ENCODE measurements at places on chromosomes 12 and 14.

- no peak for DNase-seq
These were observed 18.9 kb downstream of the FAR2 start for GRCh38 chr12:29167988-29168387.

- no peak for DNase-seq
These were observed 83.1 kb downstream of the SLC16A7 start for GRCh38 chr12:59678759-59679411.

DNA sequence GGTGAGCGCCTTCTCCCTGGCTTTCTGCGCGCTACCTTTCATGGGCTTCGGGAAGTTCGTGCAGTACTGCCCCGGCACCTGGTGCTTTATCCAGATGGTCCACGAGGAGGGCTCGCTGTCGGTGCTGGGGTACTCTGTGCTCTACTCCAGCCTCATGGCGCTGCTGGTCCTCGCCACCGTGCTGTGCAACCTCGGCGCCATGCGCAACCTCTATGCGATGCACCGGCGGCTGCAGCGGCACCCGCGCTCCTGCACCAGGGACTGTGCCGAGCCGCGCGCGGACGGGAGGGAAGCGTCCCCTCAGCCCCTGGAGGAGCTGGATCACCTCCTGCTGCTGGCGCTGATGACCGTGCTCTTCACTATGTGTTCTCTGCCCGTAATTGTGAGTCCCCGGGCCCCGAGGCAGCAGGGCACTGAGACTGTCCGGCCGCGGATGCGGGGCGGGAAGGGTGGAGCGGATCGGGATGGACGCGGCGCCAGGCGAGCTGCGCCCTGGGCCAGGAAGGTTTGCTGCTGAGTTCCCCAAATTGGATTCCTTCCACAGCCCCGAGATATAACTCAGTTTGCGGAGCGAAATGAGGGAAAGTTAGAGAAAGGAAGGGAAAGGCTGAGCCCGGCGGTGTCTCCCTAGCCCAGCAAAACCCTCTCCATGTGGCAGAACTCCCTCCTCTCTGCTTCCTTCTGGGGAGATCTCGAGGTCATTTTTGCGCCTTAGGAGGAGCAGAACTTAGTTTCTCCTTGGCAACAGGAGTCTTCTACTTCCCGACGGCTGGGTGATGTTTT is 972 bp downstream of the PTGDR start:
- DNase-seq, result no peak

- DNase-seq, result no peak
These were observed 89.1 kb downstream of the LRRK2 start for GRCh38 chr12:40313928-40314327.

DNA sequence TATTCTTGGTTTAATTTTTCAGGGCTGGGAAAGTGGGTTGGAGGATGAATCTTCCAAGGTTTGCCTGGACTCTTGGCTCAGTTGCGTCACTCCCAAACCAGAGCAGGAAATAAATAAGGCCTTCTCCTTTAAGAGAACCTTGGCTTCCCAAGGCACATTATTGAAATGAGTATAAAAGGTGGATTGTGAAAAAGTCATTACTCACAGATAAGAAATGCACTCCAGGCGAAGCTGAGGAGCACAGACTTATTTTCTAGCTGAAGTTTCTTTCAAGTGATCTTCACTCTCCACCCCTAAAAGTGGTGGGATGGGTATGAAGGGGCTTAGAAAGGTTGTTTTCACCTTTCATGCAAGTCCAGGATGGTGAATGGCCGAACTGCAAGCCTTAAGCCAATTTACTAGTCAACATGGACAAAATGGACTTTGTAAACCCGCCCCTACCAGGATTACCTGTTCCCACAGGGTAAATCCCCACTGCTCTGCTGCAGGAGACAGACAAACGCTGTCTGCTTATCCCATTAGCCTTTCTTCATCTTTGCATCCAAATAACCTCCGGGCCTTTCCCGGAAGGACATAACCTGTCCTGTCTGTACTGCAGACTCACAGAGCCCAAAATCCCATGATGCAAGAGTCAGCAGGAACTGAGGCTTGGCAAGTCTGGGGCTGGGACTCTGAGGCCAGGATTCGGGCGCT is 207.6 kb downstream of the BCL11B start:
- no peak for DNase-seq

GRCh38 chr14:71311061-71311460 is 403.8 kb downstream of the PCNX1 start:
- no peak for DNase-seq

DNA sequence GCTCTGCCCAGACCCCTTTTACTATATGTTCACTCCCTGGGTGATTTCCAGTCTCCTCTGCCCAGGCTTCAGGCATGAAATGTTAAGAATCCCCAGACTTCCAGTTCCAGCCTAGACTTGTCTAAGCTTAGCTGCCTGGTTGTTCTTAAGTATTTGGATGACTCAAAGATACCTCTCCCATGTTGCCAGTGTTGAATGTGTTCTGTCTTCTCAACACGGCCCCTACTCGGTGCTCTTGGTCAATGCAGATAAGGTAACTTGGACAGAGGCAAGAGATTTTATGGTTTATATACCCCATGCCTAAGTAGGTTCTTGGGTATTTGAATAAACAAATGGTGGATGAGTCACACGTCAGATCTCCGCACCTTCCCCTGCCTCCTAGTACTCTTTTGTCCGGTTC is 13.6 kb downstream of the PIWIL1 start:
- no peak for DNase-seq

- no peak for DNase-seq
These were observed 56.5 kb downstream of the HCAR2 start for GRCh38 chr12:122646517-122647217.

- DNase-seq, result no peak
These were observed 224.9 kb downstream of the NTF3 start for GRCh38 chr12:5656836-5657235.

GRCh38 chr14:21543963-21544362 is 17.8 kb upstream of the SALL2 start:
- DNase-seq, result no peak

- DNase-seq, result no peak
These were observed 202.0 kb upstream of the AMIGO2 start for GRCh38 chr12:47281667-47282171.

DNA sequence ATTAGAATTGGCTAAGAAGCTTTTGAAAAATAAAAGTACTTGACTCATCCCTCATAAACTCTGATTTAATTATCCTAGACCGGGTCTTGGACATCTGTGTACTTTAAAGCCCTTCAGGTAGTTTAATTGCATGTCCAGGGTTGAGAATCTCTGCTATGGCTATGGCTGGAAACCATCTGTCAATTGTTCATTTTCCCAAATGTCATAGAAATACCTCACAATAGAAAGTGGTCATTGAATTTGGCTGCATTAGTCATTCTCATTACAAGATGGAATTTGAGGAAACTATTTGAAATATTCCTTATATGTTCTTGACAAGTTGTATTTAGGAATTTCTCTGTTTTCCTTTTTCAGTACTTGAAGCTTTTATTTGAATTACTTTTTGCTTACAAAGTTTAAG is 111.3 kb downstream of the TSHR start:
- DNase-seq, result no peak

DNA sequence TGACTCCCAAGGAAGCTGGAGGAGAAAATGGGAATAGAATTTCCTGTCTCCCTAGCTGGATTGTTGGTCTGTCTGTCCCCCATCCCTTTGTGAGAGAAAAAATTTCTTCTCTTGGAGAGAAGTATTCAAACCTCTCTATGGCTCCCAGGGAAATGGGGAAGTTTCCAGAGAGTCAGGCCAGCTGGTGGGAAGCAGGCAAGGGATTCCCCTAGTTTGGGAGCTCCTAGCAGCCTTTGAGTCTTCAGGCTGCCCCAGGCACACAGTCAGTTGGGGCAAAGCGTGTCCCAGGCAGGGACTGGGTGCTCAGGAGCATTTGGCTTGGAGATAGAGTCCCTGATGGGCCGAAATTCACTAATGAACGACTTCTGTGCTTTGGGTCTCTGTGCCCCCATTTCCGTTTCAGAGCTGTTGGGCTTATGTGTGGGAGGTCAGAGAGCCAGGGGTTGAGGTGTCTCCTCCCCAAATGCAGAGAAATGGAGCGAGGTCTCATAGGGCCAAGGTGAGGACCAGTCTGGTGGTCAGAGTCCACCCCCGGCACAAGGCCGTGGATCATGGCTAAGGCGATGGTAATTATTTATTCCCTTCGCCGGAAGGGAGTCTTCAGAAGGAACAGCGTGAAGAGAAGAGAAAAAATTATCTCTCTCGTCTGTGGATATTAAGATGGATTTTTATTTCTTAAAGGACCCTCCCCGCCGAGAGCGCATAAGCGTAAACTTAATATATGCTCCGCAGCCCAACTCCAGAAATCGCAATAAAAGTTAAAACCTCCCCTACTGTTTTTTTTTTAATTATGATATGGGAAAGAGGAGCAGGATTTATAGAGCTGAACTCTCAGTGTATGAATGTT is 6.6 kb upstream of the HOXC9 start:
- DNase-seq, result no peak

GRCh38 chr14:92794547-92794941 is 439 bp downstream of the GOLGA5 start:
- DNase-seq, result peak; percentile 31

DNA sequence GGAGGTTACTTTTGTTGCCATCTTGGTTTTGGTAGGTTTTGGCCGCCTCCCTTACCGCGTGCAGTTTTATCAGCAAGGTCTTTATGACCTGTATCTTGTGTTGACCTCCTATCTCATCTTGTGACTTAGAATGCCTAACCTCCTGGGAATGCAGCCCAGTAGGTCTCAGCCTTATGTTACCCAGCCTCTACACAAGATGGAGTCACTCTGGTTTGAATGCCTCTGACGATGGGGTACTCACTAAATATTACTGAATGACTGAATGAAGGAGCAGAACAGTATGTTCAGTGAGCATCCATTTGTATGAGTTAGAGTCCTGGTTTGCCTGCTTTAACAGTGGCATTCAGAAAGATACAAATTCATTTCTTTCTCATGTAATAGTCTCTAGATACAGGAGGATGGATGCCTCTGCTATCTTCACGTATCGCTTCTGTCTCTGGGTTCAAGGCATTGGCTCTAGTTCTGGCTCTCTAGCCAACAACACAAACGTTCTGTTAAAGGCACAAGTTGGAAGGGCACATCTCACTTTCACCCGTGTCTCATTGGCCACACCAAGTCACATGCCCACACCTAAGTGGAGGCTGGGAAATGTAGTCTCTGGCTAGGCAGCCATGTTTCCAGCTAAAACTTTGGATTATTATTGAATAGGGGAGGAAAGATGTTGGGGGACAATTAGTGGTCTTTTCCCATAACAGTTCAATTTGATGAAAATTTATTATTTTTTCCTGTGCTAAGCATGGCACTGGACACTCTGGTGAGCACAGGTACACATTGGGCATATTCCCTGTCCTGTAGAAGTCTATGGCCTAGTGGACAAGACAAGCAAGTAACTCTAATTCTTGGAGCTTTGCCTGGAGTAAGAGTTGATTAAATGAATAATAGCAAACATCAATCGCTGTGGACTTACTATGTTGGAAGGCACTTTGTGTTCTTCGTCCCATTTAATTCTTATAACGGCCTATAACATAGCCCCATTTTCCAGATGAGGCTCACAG is 75.2 kb upstream of the RPH3A start:
- DNase-seq, result peak; percentile 26

DNA sequence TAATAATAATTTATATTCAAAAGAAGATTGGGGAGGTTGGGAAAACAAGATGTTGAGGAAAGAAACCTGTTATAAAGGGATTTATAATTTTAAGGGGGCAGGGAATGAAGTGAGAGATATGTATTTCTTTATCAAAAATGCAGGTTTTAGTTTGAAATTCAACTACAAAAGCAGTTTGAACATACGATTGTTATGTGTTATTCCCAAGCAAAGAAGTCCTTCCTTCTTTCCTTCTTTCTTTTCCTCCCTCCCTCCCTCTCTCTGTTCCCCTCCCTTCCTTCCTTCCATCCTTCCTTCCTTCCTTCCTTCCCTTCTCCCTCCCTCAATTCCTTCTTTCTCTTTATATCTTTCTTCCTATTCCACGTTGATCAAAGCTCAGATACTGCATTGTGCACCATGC is 173.3 kb downstream of the NOVA1 start:
- no peak for DNase-seq

- peak; percentile 59 for DNase-seq
These were observed 197.5 kb upstream of the TMEM132C start for GRCh38 chr12:128069359-128069997.

- DNase-seq, result no peak
These were observed 22.2 kb downstream of the FCF1 start for GRCh38 chr14:74735125-74735524.

GRCh38 chr12:12992418-12993130 is 7.5 kb downstream of the HEBP1 start:
- peak; percentile 72 for DNase-seq

GRCh38 chr12:67853204-67853603 is 136.0 kb upstream of the IFNG-AS1 start:
- DNase-seq, result no peak

DNA sequence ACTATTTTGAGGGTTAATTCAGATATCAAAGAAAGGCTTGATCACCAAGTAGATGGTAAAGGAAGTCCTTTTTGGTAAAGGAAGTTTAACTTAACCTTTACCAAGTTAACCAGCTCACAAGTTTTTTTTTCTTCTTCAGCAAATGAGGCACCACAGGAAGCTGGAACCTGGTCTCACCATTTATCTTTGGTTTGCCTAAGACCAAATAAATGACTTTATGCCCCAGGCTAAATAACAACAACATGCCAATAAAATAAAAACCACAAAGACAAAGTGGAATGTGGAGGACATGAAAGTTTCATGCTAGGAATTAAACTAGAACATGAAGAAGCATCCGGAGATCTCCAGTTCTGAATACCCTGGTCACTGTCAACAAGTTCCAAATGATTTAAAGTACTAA is 116.8 kb upstream of the PRICKLE1 start:
- DNase-seq, result no peak

- DNase-seq, result peak; percentile 41
These were observed 103.5 kb downstream of the FGD4 start for GRCh38 chr12:32502693-32503502.

DNA sequence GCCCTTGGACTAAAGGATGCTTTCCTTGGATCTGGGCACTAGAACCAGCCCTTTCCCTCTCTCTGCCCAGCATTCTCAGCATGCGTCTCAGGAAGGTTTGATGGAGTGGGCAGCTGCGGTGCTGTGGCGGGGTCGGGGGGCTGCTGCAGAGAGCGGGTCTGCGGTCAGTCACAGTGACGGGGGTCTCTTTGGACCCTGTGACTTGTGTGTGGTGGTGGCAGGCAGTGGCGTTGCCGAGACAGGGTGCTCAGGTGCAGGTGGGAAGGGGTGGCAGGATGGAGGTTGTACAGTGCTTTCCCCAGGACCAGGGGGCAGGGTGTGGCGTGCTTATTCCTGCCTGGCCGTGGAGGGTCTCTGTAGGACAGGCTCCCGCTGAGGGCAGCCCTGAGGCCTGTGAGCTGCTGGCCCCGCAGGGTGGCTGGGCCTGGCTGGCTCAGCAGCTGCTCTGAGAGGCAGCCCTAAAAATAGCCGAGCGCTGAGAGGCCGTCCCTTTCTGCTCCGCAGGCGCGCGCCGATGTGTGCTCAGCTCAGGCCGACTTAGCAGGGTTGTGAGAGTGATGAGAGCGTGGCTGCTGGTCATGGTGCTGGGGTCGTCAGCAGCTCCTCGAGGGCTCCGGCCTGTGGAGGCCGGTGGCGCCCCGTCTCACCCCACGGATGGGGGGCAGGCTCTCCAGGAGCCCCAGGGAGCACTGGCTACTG is 9.7 kb downstream of the PACS2 start:
- no peak for DNase-seq

All from dermis blood vessel endothelial cell (primary cell).